Lower lobe of right lung (tissue), 2 donors: ENCODE measurements at places on chromosomes 3 and 15. TPM values are rescaled to one million over a fixed set of nuclear protein-coding genes. Genes with fewer than 3 reads are reported as not detected.

RBP2 gene
- 3.1 TPM for total RNA-seq

GRCh38 chr3:22748453-22749045, 454.6 kb upstream of the UBE2E2 start:
- DNase-seq = no peak
- H3K27ac ChIP-seq = no peak overlapping the region
- H3K4me3 ChIP-seq = no peak overlapping the region
- H3K36me3 ChIP-seq = no peaks in the 10 kb centered on the region
- H3K4me1 ChIP-seq = no peaks in the 10 kb centered on the region

DNA sequence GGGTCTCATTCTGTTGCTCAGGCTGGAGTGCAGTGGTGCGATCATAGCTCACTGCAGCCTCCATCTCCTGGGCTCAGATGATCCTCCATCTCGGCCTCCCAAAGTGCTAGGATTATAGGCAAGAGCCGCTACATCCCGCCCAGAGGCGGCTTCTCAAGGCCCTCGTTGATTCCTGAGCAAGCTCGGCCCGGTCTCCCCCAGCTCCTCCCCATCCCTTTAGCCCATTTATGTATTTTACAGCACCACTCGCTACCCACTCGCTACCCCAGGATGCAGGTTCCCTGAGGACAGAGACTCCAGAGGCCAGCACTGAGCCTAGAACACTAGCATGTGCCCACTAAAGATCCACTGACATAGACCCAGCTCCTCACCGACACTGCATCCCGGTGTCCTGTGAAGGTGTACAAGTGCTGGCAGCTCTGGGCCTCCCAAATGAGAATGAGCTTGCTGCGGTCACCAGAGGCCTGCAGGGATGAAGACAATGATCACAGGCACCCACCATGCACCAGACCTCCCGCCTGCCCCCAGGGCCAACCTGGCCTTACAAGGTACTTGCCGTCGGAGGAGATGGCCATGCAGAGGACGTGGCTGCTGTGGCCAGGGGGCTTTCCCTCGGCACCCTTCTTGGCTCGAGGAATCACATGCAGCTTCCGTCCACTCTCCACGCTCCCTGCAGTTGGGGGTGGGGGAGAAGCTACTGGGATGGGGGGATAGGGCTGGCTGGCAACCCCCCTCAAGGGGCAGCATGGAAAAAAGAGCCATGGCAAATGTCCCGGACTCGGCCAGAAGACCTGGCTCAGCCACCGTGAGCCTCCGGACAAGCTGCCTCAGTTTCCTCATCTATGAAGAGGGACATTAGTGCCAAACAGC, 5.6 kb downstream of the RRP9 start:
- H3K4me3 ChIP-seq = no peak overlapping the region
- no peak for DNase-seq
- H3K4me1 ChIP-seq = peaks cover 15% of the 10 kb centered on the region
- peaks cover 67% of the 10 kb centered on the region for H3K36me3 ChIP-seq

DNA sequence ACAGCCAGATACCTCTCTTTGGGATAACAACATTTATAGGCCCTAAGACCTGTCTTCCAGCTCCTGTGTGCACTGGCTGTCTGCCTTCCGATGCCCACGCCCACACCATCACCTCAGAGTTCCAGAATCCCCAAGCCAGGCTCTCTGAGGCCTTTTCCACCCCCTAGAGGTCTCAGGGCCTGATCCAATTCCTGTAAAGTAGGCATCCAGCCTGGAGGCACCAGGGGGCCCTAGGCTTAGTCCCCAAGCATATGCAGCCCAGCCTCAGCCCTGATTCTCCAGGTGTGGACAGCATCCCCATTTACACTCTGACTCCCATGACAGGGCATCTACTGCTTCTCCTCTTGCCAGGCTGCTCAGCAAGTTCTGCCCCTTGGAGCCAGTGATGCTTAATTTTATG, 72.7 kb upstream of the CORO2B start:
- DNase-seq = no peak
- no peaks in the 10 kb centered on the region for H3K36me3 ChIP-seq
- H3K27ac ChIP-seq = no peak overlapping the region
- no peaks in the 10 kb centered on the region for H3K27me3 ChIP-seq

CNTN4 gene
- 10.4 TPM for total RNA-seq

- no peak for DNase-seq
- no peak overlapping the region for H3K27ac ChIP-seq
- H3K4me3 ChIP-seq = no peak overlapping the region
- no peaks in the 10 kb centered on the region for H3K36me3 ChIP-seq
- H3K27me3 ChIP-seq = no peaks in the 10 kb centered on the region
- no peaks in the 10 kb centered on the region for H3K4me1 ChIP-seq
Observed at GRCh38 chr3:126199256-126199655, 18.9 kb upstream of the ALDH1L1 start.

ASB14 gene
- total RNA-seq = 0.50 TPM

DUOX1 gene
- 317 TPM for total RNA-seq

- H3K27me3 ChIP-seq = peaks cover 9% of the 10 kb centered on the region
- H3K36me3 ChIP-seq = no peaks in the 10 kb centered on the region
- no peak overlapping the region for H3K27ac ChIP-seq
- H3K4me1 ChIP-seq = no peaks in the 10 kb centered on the region
- DNase-seq = peak; percentile 78
Observed at GRCh38 chr15:65318870-65319356, 14.4 kb downstream of the RNU5B-1 start.

ACTL6A gene
- total RNA-seq = 36.5 TPM
